ENCODE measurements at places on chromosomes 6 and 20. TPM values are rescaled to one million over a fixed set of nuclear protein-coding genes. Genes with fewer than 3 reads are reported as not detected.

APCDD1L gene
- 6.5 TPM for polyA plus RNA-seq

KCNQ5 gene
- polyA plus RNA-seq: 1.1 TPM

RHAG gene
- polyA plus RNA-seq: 2.7 TPM

CHRNA4 gene
- 1.5 TPM for polyA plus RNA-seq

MCUR1 gene
- polyA plus RNA-seq: 27.0 TPM

CTCFL gene
- 0.40 TPM for polyA plus RNA-seq

SLC13A3 gene
- polyA plus RNA-seq: 2.2 TPM

Measured in muscle of back (tissue), 13 donors.